ENCODE measurements at places on chromosomes 3 and 15. TPM values are rescaled to one million over a fixed set of nuclear protein-coding genes. Genes with fewer than 3 reads are reported as not detected.

The REC114 gene
- not detected for total RNA-seq

The VEPH1 gene
- 9.3 TPM for total RNA-seq

The GOLGA6L4 gene
- 14.6 TPM for total RNA-seq

The ASB14 gene
- total RNA-seq = not detected

The RHCG gene
- total RNA-seq = not detected

All from glutamatergic neuron (in vitro differentiated cells).